ENCODE measurements at places on chromosomes 1 and 21.

DNA sequence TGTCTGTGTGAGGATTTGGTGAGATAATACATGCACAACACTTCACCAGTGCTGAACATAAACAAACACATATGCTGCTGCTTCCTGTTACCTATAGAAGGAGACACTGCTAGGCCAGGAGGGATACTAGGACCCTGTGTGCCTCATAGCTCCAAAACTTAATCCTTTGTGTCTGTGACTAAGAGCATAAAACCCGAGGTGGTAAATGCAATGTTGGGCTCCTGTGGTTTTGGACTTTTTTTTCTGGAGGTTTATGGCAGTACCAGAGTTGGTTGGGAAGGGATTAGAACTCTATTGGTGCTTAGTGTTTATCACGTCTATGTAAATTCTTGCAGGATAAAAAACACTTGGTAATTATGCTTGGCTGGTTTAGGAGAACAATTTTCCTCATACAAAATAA is 122.9 kb downstream of the NUF2 start:
- no peak for DNase-seq

DNA sequence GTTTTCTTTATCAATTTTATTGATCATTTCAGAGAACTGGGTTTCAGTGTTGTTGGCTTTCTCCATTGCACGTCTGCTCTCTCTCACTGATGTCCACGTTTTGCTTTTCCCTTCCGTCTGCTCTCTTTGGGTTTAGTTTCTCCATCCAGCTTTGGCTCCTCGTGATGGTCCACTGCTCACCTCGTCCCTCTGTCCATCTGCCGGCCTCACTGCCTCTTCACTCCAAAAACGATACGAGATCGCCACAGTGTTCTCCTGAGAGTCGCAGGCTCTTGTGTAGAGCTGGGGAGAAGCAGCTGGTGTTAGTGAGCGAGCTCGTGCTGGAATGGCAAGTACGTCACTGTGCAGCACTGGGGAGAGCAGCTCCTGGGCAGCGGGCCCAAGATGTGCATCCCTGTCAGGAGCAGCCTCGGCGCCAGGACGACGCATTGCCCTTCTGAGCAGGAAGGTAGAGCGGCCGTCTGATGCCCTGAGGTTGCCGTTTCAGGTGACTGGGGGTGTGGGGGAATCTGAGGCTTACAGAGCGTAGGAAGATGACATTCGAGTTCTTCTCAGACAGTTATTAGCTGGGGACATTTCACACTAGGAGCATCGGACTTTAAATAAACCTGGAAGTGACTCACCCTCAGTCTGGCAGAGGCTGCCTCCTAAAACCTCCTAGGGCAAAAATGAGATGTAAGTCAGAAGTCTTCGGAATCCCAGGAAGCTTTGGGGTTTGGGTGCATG is 31.4 kb upstream of the PCBP3 start:
- DNase-seq, result peak; percentile 69

GRCh38 chr1:41752514-41753170 is 166.1 kb downstream of the HIVEP3 start:
- no peak for DNase-seq

- DNase-seq, result peak; percentile 69
Measured at GRCh38 chr1:231702804-231703203, 76.2 kb downstream of the DISC1 start.

GRCh38 chr1:110243146-110243545 is 33.0 kb downstream of the KCNC4 start:
- DNase-seq, result no peak

GRCh38 chr1:198936371-198937083 is 297.7 kb downstream of the PTPRC start:
- DNase-seq, result no peak

GRCh38 chr1:213649373-213649772 is 338.4 kb upstream of the PROX1 start:
- DNase-seq, result no peak

- no peak for DNase-seq
Measured at GRCh38 chr1:31665234-31665878, 20.7 kb upstream of the PEF1 start.

GRCh38 chr1:91606546-91607078 is 106.0 kb downstream of the CDC7 start:
- DNase-seq, result no peak

DNA sequence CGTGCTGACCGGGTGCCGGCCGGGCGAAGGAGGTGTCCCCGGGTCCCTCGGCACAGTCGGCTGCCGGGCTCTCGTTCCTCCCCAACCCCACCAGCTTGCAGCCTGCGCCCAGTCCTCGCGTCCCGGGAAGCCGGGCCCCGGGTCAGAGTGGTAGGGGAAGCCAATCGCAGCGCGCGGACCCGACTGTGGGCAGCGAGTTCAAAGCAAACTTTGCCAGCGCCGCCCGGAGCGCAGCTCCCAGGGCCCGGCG is 328 bp downstream of the MYCL start:
- DNase-seq, result no peak

- DNase-seq, result peak; percentile 56
Measured at GRCh38 chr1:201436393-201436792, 14.9 kb upstream of the TNNI1 start.

DNA sequence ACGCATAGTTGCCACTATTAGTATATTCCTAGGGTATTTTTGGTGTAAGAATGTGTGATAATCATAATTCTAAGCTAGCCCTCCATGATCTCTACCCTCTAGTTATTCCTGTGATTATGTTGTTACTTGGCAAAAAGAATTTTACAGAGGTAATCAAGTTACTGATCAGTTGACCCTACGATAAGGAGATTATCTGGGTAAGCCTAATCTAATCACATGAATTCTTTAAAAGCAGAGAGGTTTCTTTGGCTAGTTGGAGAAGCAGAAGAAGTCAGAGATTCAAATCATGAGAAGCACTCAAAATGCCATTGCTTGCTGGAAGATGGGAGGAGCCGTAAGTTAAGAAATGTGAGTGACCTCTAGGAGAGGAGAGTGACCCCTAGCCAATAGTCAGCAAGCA is 72.7 kb downstream of the RPE65 start:
- DNase-seq, result no peak

GRCh38 chr1:175267716-175268416 is 75.3 kb upstream of the KIAA0040 start:
- no peak for DNase-seq

DNA sequence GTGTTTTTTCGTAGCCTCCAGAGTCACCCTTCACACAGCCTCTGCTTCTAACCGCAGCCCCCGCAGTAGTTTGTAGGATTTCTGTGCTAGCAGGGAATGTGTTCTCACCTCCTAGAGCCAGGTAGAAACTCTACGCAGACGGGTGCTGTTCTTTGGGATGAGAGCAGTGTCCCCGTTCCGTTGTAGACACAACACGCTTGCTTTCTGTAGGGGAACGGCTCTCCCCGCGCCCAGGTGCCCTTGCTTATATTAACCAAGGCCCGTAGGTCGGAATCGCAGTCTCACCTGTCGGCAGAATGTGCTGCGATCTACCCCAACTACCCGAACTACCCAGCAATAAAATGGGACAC is 111.8 kb upstream of the NBPF11 start:
- DNase-seq, result no peak

- no peak for DNase-seq
Measured at GRCh38 chr1:31571340-31572295, 4.7 kb upstream of the TINAGL1 start.

GRCh38 chr1:226776066-226776465 is 37.0 kb upstream of the ITPKB start:
- DNase-seq, result no peak

- DNase-seq, result no peak
Measured at GRCh38 chr1:19665496-19666465, 1.1 kb downstream of the HTR6 start.

GRCh38 chr1:21633992-21634805 is 35.0 kb downstream of the RAP1GAP start:
- DNase-seq, result no peak

DNA sequence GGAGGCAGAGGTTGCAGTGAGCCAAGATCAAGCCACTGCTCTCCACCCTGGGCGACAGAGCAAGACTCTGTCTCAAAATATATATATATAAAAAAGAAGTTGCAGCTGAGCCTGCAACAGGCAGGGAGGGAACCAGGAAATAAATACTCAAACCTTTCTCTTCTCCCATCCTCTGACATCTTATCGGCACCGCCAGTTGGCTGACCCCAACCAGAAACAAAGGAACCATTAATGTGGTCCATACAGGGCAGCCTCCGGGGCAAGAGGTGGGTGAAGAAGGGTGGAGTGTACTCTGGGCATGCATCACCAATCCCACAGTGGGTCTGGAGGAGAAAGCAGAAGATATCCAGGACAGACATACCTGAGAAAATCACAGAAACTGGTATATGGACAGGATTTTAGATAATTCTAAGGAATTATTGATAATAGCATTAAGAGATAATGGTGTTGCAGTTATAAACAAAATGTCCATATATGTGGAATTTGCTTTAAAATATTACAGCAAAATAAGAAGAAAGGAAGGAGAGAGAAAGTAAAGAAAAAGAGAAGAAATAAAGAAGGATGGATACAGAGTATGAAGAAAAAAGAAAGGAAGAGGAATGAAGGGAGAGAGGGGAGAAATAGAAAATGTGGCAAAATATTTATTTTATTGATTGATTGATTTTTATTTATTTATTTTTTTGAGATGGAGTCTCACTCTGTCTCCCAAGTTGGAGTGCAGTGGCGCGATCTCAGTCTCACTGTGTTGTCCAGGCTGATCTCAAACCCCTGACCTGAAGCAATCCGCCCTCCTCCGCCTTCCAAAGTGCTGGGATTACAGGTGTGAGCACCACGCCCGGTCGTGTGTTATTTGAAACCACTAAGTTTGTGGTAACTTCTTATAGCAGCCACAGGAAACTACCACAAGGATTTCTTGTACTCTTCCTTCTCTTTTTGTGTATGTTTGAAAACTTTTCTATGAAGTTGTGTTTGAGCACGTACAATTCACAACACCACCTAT is 4.1 kb upstream of the PTAFR start:
- DNase-seq, result no peak

- no peak for DNase-seq
Measured at GRCh38 chr1:235928197-235928596, 61.5 kb upstream of the LYST start.

GRCh38 chr1:153465811-153466636 is 5.6 kb upstream of the S100A7 start:
- peak; percentile 64 for DNase-seq

DNA sequence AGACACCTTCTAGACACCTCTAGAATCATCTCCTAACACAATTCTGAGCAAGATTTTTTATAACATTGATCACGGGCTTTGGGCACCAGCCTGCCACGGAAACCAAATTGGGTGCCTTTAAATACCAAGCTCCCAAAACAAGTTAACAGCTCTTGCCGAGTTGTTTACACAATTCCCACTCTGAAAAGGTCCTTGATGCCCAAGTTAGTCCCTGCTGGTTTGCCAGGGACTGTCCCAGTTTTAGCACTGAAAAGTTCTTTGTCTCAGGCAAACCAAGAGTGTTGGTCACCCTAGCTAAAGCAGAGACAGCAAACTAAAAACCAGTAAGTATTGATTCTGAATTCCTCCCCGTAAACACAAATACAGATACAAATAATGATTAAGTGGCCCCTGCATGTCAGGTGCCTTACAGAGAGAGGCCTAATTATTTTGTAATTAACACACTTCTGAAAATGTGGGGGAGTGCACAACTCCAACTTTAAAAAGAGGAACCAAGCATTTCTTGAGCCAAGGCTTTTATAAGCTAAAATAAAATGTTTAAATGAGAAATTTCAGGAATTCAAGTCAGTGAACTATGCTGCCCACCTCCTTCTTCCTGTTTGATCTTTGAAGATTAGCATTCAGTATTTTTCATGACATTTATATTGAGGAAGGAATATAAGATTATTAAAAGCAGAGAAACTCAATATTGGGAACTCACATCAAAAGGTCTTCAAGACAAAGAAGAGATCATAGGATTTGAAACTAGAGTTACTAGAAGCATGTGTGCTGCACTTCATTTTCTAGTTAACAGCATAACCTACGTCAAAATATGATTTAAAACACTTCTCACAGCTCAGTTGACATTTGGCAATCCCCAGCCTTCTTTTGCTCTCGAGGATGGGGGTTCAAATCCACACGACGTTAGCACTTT is 9.0 kb upstream of the UBE2U start:
- no peak for DNase-seq

DNA sequence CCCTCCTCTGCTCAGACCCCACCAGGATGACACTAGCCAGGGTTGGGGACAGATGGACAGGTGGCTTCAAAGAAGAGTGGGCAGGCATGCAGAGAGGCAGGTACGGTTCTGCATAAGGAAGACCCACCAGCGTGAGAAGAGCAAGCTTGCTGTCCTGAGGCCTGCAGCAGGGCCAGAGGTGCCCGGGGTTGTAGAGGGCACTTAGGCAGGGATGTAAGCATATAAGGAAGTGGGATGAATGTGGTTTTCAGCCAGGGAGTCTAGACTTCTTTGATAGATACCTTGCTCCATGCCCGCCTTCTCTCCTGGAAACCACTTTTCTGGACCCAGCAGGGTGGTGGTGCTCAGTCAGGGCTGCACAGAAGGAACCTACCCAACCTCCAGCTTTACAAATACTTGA is 1.4 kb downstream of the TTC39A start:
- no peak for DNase-seq

DNA sequence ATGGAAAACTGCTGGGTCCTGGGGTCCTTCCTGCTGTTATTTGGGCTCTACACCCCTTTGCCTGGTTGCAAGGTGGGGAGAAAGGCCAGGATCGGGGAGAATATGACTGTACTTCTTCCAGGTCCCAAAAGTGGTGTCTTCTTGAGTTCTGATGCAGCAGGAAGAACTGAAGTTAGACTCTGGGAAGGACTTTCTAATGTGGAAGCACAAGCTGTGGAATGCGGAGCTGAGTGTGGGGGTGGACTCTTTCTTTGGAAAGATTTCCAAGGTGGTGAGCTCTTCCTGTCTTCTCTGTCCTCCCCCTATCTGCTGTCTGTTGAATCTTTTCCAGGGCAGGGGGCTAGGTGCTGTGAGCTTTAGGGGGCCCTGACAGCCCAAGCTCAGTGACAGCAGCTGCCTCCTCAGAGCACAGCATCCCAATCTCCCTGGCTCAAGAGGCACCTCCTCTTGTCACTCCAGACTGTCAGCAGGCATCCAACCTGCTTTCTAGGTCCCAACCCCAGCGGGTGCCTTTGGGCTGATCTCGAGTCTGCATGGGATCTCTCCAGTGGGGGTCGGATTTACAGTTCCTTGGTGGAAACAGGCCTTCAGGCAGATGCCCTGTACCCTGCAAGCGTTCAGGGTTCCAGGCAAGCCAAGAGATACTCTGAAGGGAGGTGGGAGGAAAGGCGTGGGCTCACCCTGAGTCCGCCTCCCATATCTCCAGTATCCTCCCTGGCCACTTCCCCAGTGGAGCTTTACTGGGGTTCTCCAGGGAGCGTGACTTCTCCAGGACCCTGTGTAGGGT is 23.2 kb downstream of the ADORA1 start:
- no peak for DNase-seq

DNA sequence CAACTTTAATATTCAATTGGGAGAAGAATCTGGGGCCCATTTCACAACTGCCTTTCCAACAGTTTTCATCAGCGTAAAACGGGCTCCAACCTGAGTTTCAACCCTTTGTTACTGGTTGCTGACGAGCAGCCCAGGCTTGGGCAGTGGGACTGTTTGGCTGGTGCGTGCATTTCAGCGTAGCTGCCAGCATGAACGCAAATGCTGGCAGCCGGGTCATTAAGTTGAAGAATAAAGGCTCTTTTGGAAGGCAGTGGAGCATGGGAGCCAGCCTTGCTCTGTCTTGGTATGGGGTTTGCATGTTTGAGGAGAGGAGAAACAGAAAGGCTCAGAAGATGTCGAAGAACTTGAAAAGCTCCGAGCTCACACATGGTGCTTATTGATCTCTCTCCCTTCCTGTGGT is 40.7 kb downstream of the WDR3 start:
- no peak for DNase-seq
